ENCODE measurements at places on chromosomes 3 and 15.

DNA sequence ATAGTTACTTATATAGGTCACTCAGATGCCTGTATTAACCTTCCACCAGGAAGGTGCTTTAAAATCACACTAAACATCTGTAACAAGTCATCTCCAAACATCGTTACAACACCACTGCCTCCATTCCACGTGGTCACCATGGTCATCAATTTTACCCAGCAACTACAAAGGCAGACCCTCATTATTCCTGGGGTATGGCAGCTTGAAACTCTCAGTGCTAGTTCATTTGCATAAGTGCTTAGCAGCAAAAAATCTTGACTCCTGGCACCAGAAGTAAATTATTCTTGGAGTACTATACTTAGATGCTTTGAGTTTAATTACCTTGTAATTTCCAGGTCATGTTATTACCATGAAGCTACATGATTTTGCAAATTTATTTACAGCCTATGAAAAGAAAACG is 250.6 kb downstream of the KBTBD8 start:
- no peak overlapping the region for H3K4me3 ChIP-seq
- H3K27ac ChIP-seq, result no peak overlapping the region
- H3K4me1 ChIP-seq, result no peaks in the 10 kb centered on the region
- no peaks in the 10 kb centered on the region for H3K27me3 ChIP-seq

GRCh38 chr3:69579306-69580041 is 159.8 kb upstream of the MITF start:
- no peaks in the 10 kb centered on the region for H3K27me3 ChIP-seq
- H3K27ac ChIP-seq, result no peak overlapping the region
- no peak overlapping the region for H3K4me3 ChIP-seq
- H3K4me1 ChIP-seq, result no peaks in the 10 kb centered on the region
- DNase-seq, result no peak

- H3K4me3 ChIP-seq, result no peak overlapping the region
- H3K4me1 ChIP-seq, result peaks cover 14% of the 10 kb centered on the region
- H3K27ac ChIP-seq, result no peak overlapping the region
Measured at GRCh38 chr3:184648636-184649035, 63.2 kb downstream of the MAGEF1 start.

DNA sequence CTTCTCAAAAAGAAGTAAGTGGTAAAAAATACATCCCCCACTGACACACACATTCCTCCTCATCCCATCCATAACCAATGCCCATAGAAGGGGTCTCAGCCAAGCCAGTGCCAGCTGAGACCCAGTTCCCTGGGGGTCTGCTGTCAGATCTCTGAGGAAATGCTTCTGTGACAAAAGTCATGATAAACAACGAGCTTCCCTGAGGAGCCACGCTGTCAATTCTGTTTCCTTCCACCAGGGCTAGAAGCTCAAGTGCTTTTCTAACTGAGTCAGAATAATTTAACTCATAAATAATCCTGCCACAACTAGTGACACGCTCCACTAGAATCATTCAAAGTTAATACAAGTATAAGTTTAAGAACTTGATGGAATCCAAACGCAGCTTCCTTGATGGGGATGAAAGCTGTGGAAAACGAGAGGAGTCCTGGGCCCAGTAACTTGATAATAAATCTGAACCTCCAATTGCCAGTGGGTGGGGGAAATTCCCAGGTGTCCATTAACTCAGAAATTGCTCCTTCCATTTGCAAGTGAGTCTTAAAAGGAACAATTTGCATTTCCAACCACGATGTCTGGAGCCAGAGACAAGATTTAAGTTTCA is 348.7 kb upstream of the LMCD1 start:
- no peak for DNase-seq
- H3K27ac ChIP-seq, result no peak overlapping the region
- no peaks in the 10 kb centered on the region for H3K27me3 ChIP-seq
- no peak overlapping the region for H3K4me3 ChIP-seq
- no peaks in the 10 kb centered on the region for H3K4me1 ChIP-seq
- H3K36me3 ChIP-seq, result no peaks in the 10 kb centered on the region

- no peaks in the 10 kb centered on the region for H3K4me1 ChIP-seq
- no peak for DNase-seq
- H3K36me3 ChIP-seq, result no peaks in the 10 kb centered on the region
- no peaks in the 10 kb centered on the region for H3K27me3 ChIP-seq
- no peak overlapping the region for H3K4me3 ChIP-seq
Measured at GRCh38 chr3:155321418-155321817, 27.9 kb upstream of the STRIT1 start.

GRCh38 chr15:30063835-30064546 is 18.8 kb upstream of the GOLGA8J start:
- H3K27me3 ChIP-seq, result no peaks in the 10 kb centered on the region
- DNase-seq, result no peak
- no peak overlapping the region for H3K4me3 ChIP-seq
- H3K27ac ChIP-seq, result peak overlapping the region; percentile 19

- no peaks in the 10 kb centered on the region for H3K27me3 ChIP-seq
- H3K27ac ChIP-seq, result no peak overlapping the region
Measured at GRCh38 chr3:13095408-13095937, 22.2 kb upstream of the IQSEC1 start.

- DNase-seq, result no peak
- H3K27ac ChIP-seq, result no peak overlapping the region
- H3K36me3 ChIP-seq, result no peaks in the 10 kb centered on the region
- no peaks in the 10 kb centered on the region for H3K4me1 ChIP-seq
- no peak overlapping the region for H3K4me3 ChIP-seq
Measured at GRCh38 chr3:173735841-173736240, 338.3 kb downstream of the NLGN1 start.

- H3K4me1 ChIP-seq, result peaks cover 4% of the 10 kb centered on the region
- H3K36me3 ChIP-seq, result no peaks in the 10 kb centered on the region
- H3K27ac ChIP-seq, result no peak overlapping the region
- H3K4me3 ChIP-seq, result no peak overlapping the region
- no peak for DNase-seq
Measured at GRCh38 chr3:14414846-14415464, 12.5 kb downstream of the SLC6A6 start.

- H3K27me3 ChIP-seq, result no peaks in the 10 kb centered on the region
- H3K4me3 ChIP-seq, result no peak overlapping the region
- H3K27ac ChIP-seq, result no peak overlapping the region
- no peaks in the 10 kb centered on the region for H3K4me1 ChIP-seq
- DNase-seq, result no peak
- H3K36me3 ChIP-seq, result no peaks in the 10 kb centered on the region
Measured at GRCh38 chr3:182370949-182371348, 422.4 kb upstream of the ATP11B start.

DNA sequence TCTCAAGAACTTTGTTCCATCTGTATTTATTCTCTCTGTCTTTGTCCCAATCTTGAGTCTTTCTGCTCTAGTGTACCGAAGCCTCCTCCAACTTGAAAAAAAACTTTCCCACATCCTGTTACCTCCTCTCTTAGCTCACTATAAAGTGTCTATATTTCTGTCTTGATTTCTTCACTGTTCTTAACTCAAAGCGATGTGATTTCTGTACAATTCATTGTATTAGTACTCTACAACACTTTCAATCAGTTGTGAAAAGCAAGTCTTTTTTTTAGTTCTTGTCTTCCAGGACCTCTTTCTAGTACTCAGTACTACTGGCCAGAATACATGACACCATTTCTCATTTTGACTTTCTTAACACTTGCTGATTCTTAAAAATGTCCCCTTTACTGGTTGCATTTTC is 353.5 kb upstream of the SATB1 start:
- H3K36me3 ChIP-seq, result no peaks in the 10 kb centered on the region
- H3K4me3 ChIP-seq, result no peak overlapping the region
- H3K27ac ChIP-seq, result no peak overlapping the region
- no peaks in the 10 kb centered on the region for H3K27me3 ChIP-seq
- no peak for DNase-seq
- no peaks in the 10 kb centered on the region for H3K4me1 ChIP-seq

DNA sequence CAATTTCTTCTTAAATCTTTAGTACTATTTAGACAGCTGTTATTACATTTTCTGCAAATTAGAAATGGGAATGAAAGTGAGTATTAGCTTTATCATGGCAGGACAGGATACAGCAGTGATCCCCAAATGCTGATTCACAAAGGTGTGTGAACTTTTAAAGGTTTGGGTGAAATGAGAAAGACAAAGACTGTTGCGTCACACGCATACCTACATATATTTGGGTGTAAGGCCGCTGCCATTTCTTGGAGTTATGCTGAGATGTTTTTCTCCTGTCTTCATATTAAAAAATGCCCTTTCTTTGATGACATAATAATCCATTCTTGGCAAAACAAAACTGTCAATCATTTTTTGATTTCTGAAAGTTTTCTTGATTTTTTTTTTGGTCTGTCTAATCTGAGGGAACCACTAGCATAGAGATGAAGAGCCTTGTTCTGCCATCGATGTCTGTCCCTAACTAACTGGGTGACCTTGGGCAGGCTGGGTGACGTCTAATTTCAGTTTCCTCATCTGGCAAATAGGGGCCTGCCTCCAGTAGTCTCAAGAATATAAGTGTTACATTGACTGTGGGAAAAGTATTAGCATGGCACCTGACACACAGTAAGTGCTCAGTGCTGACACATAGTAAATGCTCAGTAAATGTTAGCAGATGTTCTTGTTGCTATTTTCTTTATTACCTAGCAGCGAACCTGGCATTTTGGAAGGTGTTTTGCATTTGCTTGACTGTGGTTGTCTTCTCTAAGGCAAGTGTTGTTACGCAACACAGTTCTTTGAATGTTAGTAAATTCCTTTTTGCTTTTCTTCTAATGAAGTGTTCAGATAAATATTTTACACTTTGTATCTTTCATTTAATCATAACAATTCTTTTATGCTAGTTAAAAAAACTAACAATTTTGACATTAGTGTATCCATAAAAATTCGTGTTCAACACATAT is 5.0 kb downstream of the MITF start:
- H3K27ac ChIP-seq, result no peak overlapping the region
- DNase-seq, result no peak
- H3K27me3 ChIP-seq, result no peaks in the 10 kb centered on the region
- H3K4me1 ChIP-seq, result no peaks in the 10 kb centered on the region
- no peaks in the 10 kb centered on the region for H3K36me3 ChIP-seq

DNA sequence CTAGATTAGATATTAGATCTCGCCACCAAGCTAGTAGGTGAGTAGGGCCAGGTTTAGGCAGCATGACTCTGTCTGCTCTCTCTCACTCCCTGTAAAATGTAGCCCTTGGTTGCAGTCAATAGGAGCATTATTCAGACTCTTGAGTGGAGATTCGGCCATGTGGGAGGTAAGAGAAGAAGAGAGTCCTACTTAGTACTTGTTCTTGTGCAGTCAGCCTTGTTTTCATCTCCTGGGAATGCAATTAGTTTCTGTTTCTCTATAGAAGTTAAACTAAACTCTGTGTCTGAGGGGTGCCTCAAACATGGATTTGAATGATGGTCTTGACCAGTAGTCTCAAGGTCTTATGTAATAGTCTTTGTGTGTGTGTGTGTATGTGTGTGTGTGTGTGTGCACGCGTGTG is 229.5 kb upstream of the DPH6 start:
- H3K27ac ChIP-seq, result no peak overlapping the region

DNA sequence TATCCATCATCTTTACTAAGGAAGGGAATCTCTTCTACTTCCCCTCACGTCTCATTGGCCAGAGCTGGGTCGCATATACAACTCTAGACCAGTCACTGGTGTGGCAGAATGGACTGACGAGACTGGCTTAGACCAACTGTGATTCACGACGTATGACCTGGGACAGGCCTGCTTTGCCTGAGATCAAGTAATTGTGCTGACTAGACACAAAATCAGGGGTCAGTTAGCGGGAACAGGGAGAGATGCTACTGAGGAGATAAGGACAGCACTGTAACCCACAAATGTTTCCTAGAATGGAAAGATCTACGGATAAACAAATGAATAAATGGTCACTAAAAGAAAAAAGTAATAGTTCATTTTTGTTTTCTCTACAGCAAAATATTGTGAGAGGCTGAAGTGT is 308.3 kb downstream of the MAGI1 start:
- H3K27me3 ChIP-seq, result no peaks in the 10 kb centered on the region
- peaks cover 3% of the 10 kb centered on the region for H3K4me1 ChIP-seq
- H3K27ac ChIP-seq, result no peak overlapping the region
- H3K36me3 ChIP-seq, result no peaks in the 10 kb centered on the region

- DNase-seq, result no peak
- no peak overlapping the region for H3K4me3 ChIP-seq
- peaks cover 6% of the 10 kb centered on the region for H3K27me3 ChIP-seq
- H3K27ac ChIP-seq, result no peak overlapping the region
- no peaks in the 10 kb centered on the region for H3K36me3 ChIP-seq
Measured at GRCh38 chr15:33670567-33670966, 297.7 kb upstream of the CHRM5 start.

DNA sequence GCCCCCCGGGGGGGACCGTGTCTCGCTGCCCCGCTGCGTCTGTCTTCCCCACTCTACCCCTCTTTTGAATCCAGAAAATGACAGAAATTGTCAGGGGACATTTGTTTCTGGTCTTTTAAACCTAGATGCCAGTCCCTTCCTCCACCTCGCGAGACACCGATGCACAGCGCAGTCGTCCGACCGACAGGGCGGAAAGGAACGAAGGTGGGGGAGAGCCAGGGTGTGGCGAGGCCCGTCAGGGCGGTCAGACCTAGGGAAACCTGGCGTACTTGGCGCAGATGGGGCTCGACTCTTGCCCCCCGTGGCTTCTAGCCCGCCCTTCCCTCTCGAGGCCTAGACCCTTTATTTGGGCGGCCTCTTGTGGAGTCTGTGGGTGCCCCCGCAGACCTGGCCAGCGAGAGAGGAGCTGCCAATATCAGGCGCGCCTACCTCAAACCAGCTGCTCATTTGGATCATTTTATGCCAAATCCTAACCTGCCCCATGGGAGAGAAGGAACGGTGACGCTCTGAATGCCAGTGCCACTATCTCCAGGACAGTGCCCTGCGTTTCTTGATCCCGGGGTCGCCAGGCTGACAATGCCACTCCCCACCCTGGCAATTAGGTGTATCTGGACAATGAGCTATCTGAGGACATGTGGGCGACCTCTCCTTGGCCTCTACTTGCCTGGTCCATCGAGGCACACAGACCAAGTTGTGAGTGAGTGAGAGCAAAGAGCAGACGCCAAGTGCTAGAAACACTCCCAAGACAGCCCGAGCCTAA is 500 bp upstream of the RAB6B start:
- H3K4me1 ChIP-seq, result no peaks in the 10 kb centered on the region
- H3K4me3 ChIP-seq, result peak overlapping the region; percentile 63
- no peak overlapping the region for H3K27ac ChIP-seq
- DNase-seq, result no peak
- no peaks in the 10 kb centered on the region for H3K27me3 ChIP-seq

GRCh38 chr15:48466820-48467219 is 135.6 kb downstream of the DUT start:
- H3K27ac ChIP-seq, result no peak overlapping the region
- no peak for DNase-seq
- no peak overlapping the region for H3K4me3 ChIP-seq
- H3K36me3 ChIP-seq, result no peaks in the 10 kb centered on the region
- no peaks in the 10 kb centered on the region for H3K27me3 ChIP-seq

DNA sequence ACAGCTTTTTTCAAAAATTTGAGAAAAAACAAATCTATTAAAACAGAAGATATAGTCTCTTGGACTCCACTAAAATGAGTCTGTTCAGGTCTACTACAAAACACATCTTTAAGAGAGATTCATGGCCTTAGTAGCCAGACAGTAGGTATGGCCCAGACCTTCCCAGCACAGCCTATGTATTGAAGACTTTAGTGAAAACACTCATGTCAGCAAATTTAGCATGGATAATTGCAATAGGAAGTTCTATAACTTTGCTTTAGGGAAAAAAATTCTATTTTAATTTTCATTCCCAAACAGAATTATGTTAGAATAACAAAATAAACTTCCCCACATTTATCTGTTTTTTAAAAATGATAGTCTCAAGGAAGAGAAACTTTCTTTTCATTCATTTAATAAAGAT is 976.6 kb downstream of the FHIT start:
- no peaks in the 10 kb centered on the region for H3K27me3 ChIP-seq
- no peak for DNase-seq
- no peak overlapping the region for H3K27ac ChIP-seq
- no peaks in the 10 kb centered on the region for H3K36me3 ChIP-seq
